Left renal cortex interstitium (tissue), 4 donors: ENCODE measurements at places on chromosomes 4 and X. TPM values are rescaled to one million over a fixed set of nuclear protein-coding genes. Genes with fewer than 3 reads are reported as not detected.

- no peak for DNase-seq
These were observed 338.1 kb downstream of the DHRSX start for GRCh38 chrX:2162695-2163094.

GRCh38 chr4:112751447-112751846, 114.5 kb downstream of the LARP7 start:
- no peak for DNase-seq

DNA sequence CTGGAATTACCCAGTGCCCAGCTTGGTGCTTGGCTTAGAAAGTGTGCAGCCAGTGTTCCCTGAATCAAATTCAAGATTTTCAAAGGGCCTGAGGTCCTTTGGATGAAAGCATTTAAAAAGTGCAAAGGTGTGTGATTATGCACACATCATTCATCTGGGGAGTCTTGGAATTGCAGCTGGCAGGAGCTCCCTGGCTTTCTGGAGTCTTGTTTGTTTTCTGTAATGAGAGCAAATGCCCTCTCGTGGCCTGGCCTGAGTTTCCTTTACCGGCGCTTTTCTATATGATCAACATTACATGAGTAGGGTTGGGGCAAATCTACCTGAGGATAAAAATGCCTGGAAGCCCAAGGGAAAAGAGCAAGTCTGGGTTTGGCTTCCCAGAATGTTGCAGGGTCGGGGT, 24.6 kb upstream of the SORCS2 start:
- no peak for DNase-seq

GRCh38 chr4:3703677-3704521, 62.3 kb upstream of the ADRA2C start:
- DNase-seq: no peak

DNA sequence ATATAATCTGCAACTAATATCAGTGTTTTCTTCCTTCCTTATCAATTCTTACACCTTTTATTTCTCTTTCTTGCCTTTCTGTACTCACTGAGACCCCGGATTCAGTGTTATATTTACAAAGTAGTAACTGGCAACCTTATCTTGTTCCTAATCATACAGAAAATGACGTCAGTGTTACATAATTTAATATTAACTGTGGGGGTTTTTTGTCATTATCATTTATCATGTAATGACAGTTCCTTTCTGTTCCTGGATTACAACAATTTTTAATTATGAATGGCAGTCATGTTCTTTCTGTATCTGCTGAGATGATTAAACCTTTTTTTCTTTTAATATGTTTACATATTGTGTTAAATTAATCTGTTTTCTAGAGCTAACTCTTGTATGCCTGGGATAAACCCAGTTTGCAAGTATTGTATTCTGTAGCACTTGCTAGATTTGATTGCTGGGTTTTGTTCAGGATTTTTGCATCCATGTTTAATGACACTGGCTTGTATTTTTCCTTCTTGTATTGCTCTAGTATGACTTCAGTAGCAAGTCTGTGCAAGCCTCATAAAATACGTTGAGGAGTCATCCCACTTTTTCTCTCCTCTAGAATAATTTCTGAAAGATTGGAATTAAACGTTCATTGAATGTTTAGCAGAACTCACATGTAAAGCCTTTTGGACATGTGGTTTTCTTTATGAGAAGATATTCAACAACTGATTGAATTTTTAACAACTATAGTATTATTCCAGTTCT, 10.4 kb upstream of the HSPA4L start:
- DNase-seq: no peak

- no peak for DNase-seq
These were observed 16.0 kb upstream of the SH3RF1 start for GRCh38 chr4:169286562-169287301.

- no peak for DNase-seq
These were observed 99.1 kb upstream of the TLR2 start for GRCh38 chr4:153585026-153585425.

DNA sequence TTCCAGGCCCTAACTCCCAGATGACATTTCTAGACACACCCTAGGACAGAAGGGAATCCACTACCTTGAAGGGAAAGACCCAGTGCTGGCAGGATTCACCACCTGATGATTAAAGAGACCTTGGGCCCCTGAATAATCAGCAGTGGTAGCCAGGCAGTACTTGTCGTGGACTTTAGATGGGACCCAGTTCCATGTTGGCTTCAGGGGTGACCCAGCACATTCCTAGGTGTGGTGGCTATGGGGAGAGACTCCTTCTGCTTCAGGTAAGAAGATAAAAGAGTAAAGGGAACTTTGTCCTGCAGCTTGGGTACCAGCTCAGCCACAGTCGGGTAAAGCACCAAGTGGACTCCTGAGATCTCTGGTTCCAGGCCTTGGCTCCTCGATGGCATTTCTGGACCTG, 131.8 kb upstream of the S100G start:
- DNase-seq: no peak

DNA sequence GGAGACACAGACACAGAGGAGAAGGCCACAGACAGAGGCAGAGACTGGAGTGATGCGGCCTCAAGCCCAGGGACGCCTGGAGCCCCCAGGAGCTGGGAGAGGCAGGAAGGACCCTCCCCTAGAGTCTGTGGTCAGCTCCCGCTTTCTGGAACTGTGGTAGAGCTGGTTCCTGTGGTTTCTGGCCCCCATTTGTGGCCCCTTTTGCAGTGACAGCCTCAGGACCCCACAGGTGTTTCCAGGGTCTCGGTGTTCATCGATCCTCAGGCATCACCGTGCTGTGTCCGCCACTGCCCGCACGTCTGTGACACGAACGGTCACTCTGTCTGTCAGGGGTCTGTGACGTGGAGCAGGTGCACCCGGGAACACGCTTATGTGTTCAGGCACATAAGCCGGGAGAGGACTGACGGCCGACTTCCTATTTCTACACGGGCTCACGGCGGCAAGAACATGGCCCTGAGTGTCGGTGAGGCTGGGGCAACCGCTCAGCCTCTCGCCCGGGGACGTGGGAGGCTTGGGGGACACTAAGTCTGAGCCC, 7.9 kb downstream of the GTPBP6 start:
- DNase-seq: no peak

DNA sequence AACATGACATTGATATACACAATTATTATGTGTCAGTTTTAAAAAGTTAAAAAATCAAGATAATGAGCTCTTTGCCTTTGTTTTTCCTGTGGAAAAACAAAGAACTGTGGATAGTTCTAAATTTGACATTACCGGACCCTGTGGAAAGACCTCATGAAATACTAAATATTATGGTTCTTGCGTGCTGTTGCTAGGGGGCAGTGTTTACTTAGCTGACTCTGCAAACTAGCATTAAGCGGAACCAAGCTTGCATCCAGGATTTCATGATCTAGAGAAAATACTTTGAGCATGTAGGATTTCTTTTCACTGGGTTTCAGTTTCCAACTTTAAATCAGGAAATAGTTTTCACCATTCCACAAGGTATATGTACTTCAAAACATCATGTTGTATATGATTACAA, 33.6 kb downstream of the CLCN4 start:
- no peak for DNase-seq

GRCh38 chr4:79201971-79202370, 123.9 kb downstream of the NAA11 start:
- no peak for DNase-seq

DNA sequence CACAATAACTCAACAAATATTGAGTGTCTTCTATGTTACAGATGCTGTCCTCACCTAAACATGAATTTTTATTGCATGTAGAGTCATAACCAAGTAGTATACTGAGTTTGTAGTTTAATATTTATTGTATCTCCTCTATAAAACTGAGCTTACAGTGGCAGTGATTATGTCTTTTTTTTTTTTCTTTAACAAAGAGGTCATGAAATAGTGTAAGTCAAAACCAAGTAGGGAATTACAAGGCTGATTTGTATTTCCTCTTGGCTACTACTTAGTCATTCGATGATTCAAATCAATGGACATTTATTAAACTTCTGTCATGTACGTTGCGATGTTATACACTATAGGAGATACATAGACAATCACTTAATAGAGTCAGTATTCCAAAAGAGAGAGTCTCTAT, 48.4 kb downstream of the IL15 start:
- no peak for DNase-seq

DNA sequence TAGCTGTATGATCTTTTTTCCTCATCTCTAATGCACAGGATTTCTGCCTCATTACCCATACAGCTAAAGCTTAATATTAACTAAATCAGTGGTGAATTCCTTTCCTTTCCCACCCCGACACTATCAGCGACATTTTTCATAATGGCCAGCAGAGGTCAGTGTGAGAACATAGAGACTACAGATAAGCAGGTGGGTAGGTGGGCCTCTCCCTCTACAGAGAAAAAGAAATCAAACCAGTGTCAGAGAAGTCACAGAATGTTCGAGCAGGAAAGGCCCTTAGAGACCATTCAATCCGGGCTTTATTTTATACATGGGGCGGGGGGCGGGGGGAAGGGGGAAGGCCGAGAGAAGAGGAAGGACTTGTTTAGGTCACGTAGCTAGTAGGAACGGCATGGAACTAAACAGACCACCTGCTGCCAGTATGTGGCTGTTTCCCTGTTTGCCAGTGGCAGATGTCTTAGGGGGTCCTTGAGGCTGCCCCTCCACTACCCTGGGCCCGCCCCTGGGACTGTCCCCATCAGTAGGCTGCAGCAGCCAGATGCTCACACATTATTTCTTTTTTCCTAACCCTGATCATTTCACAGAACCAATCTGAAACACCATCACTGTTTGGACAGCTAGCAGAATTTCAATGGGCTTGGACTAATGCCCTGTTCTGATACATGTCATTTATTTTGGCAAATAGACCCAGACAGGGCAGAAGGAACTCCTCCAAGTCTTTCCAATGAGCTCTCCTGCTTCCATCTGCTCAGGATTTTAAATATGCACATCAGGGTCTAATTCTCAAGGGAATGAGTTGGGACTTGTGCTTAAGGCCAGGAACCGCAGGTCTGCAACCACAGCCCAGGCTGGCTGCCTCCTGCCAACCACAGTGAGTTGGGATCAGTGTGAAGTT, 133.4 kb downstream of the ATG4A start:
- peak; percentile 66 for DNase-seq

DNA sequence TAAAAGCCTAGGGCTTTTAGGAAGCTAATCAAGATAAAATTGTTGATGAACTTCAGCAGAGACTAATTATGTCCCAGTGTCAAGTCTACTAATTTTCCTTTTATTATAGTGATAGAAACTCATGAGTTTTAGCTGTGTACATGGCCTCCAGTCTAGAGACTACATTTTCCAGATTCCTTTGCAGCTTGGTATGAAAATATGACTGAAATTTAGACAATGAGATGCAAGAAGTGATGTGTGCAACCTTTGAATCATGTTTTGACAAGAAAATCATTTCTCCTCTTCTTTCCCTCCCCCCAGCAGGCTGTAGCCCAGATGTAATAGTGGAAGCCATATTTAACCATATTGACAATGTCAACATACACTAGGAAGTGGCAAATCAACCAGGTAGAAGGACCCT, 30.3 kb upstream of the IL13RA2 start:
- no peak for DNase-seq

DNA sequence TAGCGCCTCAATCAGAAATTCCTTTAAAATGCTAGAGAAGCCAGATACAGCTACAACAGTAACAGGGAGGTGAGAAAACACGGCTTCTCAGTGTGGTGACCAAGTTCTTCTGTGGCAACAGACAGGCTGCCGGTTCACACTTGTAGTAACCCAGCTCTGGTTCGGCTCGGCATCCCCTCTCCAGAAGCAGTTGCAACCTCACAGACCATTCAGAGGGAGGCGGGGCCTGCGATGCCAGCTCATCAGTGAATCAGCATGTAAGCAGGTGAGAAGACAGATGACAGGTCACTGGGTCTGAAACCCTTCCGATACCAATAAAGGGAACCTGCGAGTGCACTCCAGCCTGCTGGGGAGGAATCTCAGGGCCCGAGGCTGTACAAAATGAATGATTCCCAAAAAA, 251.0 kb downstream of the KCNIP4 start:
- DNase-seq: no peak

- no peak for DNase-seq
These were observed at the start of gene HAND2 for GRCh38 chr4:173529477-173530325. Gene HAND2 (minus strand): TSS chr4:173530229. CDS start chr4:173529289, 940 bp downstream.

GRCh38 chr4:15784959-15785634, 7.0 kb downstream of the CD38 start:
- DNase-seq: no peak

DNA sequence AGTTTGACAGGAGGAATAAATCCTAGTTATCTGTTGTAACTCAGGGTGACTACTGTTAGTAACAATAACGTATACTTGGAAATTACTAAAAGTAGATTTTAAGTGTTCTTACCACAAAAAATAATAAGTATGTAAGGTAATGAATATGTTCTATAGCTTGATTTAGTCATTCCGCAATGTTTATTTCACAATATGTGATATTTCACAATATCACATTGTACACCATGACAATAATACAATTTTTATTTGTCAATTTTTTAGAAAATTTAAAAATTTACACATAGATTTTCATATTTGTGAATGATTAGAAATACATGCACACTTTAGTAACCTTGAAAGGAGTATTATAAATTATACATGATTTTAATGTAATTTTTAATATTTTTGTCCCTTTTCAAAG, 812.7 kb upstream of the FTHL17 start:
- no peak for DNase-seq

DNA sequence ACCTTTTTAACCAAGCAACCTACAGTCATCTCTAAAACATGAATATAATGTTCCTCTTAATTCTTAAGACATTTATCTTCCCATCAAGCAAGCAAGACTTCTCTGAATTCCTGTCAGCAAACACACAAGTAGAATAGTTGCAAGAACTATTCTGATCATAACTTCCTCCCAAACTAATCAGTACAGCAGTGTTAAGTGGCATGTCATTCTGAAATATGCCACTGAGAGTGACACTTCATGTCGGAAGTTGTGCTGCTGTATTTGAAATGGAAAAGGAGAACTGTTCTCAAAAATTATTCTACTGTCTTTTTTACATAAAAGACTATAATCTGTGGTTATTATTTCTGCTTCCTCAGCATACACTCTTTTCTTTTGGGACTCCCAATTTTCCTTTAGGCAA, 546.6 kb downstream of the PCDH18 start:
- DNase-seq: no peak

DNA sequence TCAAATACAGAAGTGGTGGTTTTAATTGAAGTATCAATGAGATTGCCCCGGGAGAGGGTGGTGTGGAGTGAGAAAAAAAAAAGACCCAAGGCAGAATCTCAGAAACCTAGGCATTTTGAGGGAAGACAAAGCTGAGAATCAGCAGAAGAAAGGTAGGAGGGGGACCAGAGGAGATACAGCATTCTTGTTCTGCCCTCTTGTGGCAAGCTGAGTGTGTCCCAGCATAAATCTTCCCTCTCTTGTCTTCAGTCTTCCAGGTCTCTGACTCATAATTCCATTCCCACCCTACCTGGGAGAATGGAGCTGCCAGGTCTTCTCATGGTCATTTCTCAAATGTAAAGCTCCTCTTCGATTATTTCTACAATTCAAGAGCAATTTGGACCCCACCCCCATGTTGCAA, 32.7 kb upstream of the MAGED1 start:
- no peak for DNase-seq

PCSK1N gene
- 22.7 TPM for polyA plus RNA-seq

HMX1 gene
- polyA plus RNA-seq: not detected

ACOT9 gene
- polyA plus RNA-seq: 32.9 TPM

RTL9 gene
- polyA plus RNA-seq: 0.52 TPM

PDCL2 gene
- 0.17 TPM for polyA plus RNA-seq

KIT gene
- 16.1 TPM for polyA plus RNA-seq

UCHL1 gene
- polyA plus RNA-seq: 96.3 TPM

CNGA1 gene
- polyA plus RNA-seq: 3.2 TPM

TRIM75 gene
- not detected for polyA plus RNA-seq

SH3RF1 gene
- 35.9 TPM for polyA plus RNA-seq
